NCI-H1930 (cell line): ENCODE measurements at places on chromosomes 4 and X.

- no peak for DNase-seq
Observed at GRCh38 chr4:121454251-121454979, 73.6 kb upstream of the QRFPR start.

- DNase-seq, result peak; percentile 8
Observed at GRCh38 chr4:122798101-122798500, 28.5 kb upstream of the FGF2 start.

DNA sequence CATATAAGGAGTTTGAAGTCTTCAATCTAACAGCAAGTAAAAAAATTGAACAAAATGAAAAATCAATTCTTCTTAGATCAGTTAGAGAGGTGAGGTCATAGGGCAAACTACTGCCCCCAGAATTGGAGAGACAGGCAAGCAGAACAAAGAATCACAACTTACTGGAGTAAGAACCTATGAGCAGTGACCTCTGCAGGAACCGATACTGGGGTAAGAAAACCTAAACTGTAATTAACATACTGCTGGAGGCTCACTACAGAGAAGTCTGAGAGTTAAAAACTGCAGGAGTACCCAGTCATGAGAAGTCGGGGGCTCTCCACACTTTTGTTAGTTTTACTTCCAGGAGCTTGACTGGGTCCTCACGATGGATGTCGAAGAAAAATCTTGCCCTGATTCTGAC is 16.0 kb downstream of the CLDN22 start:
- no peak for DNase-seq

- DNase-seq, result peak; percentile 76
Observed at GRCh38 chrX:125205133-125205917, 114.3 kb upstream of the TEX13C start.

GRCh38 chrX:13069771-13070416 is 25.5 kb upstream of the FAM9C start:
- DNase-seq, result no peak

GRCh38 chr4:176444741-176445140 is 125.0 kb downstream of the SPCS3 start:
- no peak for DNase-seq

DNA sequence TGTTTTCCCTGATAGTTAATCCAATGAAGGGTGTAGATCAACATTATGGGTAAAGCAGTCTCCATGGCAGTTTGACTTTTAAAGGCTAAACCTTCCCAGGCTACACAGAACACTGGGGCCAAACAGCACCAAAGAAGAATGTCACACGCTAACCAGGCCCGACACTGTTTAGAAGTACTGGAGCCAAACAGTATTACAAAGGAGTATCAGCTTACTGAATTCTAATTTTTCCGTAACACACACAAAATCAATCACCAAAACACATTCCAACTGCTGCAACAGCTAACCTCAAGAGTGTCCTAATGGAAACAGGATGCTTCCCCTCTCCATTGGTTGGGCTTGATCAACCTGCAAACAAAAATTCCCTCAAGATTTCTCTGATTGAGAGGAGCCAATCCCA is 783.5 kb downstream of the PCDH18 start:
- no peak for DNase-seq

DNA sequence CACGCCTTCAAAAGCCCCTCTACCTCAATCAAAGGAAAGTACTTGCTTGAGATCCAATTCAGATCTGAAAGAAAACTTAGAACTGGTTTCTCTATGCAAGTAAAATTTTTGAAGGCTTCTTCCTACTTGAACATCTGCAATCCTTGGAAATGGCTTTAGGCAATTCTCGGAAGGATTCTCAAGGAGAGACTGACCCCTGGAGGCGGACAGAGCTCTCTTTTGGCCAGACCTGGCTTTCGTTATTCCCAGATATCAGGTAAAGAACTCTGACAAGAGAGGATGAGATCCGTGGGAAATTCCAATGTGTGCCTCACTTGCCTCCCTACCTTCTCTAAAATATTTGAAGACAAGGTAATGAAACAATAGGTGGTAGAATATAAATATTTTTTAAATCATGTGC is 670.3 kb upstream of the FAM241A start:
- no peak for DNase-seq

DNA sequence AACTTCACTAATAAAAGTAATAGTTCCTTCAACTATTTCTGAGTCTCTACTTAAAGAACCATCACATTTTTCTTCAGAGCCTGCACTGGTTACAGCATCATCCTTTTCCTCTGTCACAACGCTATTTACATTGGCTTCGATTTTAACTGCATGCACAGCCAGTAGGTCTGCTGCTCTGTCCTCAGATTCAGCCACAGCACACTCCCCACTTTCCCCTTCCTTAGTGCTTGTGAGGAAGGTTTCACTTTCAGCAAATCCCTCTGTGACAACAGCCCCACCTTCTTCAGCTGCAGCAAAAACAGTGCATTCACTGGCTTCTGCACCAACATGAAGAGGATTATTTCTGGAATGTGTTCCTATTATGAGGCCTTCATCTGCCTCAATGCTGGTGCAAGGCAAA is 25.7 kb downstream of the BOD1L1 start:
- no peak for DNase-seq

GRCh38 chr4:101101072-101101471 is 246.3 kb downstream of the PPP3CA start:
- no peak for DNase-seq

DNA sequence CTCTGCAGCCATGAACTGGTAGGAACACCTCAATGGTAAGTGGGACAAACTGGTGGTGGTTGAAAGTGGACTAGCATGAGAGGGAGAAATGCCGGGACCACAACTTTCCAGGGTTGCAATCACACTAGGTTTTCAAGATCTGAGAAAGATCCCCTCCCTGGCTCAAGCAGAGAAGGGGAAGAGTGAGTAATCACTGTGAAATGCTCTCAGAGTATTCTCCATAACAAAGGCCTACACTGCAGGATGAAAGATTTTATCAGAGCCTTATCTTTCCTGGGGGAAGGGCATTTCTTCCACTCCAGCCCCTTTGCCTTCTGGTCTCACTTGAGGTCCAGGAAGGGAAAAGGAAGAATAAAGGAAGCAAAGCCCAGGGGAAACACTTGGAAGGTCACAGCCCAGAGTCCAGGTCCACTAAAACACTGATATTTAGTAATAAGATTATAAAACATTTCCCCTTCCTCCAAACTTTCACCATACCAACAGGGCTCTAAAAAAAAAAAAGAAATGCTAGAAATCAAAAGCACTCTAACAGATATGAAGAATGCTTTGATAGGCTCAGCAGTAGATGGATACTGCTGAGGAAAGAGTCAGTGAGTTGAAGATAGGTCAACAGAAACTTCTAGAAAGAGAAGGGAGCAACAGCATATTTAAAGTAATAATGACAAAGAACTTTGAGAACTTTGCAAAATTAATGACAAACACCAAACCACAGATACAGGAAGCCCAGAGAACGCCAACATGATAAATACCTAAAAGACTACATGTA is 95.9 kb downstream of the WDFY3 start:
- DNase-seq, result no peak

- no peak for DNase-seq
Observed at GRCh38 chr4:36285784-36286480, 4.5 kb downstream of the DTHD1 start.

GRCh38 chr4:111754003-111754402 is 391.3 kb upstream of the FAM241A start:
- no peak for DNase-seq

DNA sequence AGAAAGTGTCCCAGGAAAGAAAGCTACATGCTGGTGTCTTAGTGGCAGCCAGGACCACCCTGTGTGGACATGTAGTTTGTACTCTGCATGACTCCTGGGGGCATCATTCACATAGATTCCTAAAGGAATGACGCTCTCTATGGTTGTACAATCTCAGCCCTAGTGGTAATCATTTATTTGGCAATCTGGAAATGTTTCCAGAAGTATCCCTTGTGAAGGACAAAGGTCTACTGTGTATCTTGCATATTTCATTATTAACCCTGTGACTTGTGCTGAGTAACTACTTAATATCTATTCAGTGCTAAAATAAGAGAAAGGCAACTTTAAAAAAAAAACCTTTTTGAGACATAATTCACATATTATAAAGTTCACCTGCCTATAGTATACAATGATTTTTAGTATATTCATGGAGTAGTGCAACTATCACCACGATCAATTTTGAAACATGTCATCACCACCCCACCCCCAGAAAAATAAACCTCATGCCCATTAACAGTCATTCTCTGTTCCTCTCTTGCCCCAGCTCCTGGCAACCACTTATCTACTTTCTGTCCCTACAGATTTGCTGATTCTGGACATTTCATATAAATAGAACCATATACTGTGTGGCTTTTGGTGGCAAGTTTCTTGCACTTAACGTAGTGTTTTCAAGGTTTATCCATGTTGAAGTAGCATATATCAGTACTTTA is 51.7 kb downstream of the SHROOM3 start:
- no peak for DNase-seq

DNA sequence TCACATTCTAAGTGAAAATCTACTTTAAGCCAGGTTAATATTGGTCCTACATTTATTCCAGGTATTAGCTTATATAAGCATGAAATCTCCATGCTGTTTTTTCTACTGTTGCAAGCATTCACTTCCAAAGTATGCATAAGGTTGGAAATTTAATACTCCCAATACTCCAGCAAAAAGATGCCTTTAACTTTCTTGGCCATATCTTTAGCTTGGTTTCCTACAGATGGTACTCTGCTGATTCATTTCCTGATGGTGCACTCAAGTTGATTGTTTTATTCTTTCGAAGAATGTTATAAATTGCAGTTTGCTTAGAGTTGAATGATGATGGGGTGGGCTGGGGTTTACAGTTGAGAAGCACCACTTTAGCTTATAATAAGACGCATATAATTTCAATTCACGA is 330.2 kb downstream of the PTTG2 start:
- no peak for DNase-seq

DNA sequence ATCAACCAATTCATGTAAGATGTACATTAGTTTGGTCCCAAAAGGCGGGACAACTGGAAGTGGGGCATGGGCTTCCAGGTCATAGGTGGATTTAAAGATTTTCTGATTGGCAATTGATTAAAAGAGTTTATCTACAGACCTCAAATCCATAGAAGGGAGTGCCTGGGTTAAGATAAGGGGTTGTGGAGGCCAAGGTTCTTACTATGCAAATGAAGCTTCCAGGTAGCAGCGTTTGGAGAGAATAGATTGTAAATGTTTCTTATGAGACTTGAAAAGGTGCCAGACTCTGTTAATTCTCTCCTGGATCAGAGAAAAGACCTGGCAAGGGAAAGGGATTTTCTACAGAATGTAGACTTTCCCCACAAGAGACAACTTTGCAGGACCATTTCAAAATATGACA is 2.4 kb downstream of the MGST2 start:
- no peak for DNase-seq

GRCh38 chr4:5052204-5052702 is 973 bp downstream of the STK32B start:
- no peak for DNase-seq

DNA sequence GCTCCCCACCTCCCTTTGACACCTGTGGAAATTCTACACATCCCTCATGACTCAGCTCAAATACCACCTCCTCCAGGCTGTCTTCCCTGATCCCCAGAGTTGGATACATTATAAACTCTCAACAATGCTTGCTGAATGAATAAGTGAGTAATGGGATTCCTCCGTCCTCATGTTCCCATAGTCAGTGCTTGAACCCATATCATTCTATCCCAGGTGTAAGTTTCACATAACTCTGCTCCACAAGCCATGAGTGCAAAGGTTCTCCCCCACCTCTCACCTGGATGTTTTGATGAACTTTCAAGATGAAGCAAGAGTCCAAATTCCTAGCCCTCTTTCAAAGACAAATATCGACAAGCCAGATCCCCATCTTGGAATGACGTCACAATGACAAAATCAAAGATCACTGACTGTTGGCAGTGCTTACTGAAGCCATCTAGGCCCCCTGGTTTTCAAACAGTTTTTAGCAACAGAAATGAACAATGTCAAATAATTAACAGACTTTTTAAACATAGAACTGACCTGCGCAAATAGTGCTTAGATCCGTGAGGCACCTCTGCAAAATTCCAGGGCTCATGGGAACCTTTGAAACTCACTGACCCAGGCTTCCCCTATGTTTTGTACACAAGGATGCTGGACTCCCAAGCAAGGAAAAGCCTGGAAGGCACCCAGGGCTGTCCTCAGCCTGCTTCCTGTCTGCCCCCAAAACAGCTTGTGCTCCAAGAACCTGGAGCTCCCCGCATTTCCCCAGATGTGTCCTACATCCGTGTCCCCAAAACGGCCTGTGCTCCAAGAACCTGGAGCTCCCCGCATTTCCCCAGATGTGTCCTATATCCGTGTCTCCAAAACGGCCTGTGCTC is 4.0 kb downstream of the SLC2A9 start:
- no peak for DNase-seq

GRCh38 chr4:81687471-81687870 is 215.8 kb upstream of the RASGEF1B start:
- DNase-seq, result no peak

GRCh38 chr4:3715855-3716630 is 50.1 kb upstream of the ADRA2C start:
- no peak for DNase-seq

GRCh38 chr4:47913861-47914219 is 543 bp downstream of the NFXL1 start:
- DNase-seq, result no peak

- no peak for DNase-seq
Observed at GRCh38 chr4:93888308-93888707, 59.8 kb downstream of the ATOH1 start.

GRCh38 chr4:125317525-125317877 is 2.7 kb downstream of the FAT4 start:
- DNase-seq, result peak; percentile 63

GRCh38 chr4:54308110-54308509 is 79.0 kb downstream of the PDGFRA start:
- DNase-seq, result no peak

GRCh38 chr4:19298998-19299397 is 952.7 kb upstream of the SLIT2 start:
- no peak for DNase-seq

- DNase-seq, result no peak
Observed at GRCh38 chr4:126318376-126318775, 1003.6 kb downstream of the FAT4 start.

GRCh38 chrX:136619899-136620505 is 28.0 kb upstream of the CD40LG start:
- DNase-seq, result no peak

DNA sequence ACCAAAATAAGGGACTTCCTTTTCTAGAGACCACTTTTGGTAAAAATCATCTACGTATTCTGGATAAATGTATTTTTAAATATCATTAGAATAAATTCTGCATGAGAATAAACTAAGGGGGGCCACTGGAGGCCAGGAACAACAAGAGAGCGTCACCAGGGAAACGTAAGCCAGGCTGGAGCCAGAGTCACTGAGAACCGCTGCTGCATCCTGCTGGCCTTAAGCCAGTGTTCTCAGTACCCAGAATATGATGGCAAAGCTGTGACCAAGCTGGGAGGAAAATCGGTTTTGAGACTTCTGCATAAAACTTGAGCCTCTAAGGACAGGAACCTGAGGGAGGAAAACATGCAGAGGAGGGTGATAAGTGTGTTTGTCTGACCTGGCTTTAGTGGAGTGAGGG is 63.0 kb upstream of the FAM9A start:
- DNase-seq, result no peak

GRCh38 chr4:6768539-6768905 is 14.0 kb upstream of the KIAA0232 start:
- DNase-seq, result no peak

- no peak for DNase-seq
Observed at GRCh38 chr4:170691168-170691567, 601.4 kb upstream of the AADAT start.

GRCh38 chrX:47078129-47079043 is at the start of gene RGN:
TSS of gene RGN (plus strand) at chrX:47078443. CDS start at chrX:47081145, 2,702 bp downstream.
- no peak for DNase-seq
